ELR (cell line): ENCODE measurements at places on chromosomes 4 and X.
A peak's percentile ranks its signal among the peaks of the same experiment; 100 is the strongest.

DNA sequence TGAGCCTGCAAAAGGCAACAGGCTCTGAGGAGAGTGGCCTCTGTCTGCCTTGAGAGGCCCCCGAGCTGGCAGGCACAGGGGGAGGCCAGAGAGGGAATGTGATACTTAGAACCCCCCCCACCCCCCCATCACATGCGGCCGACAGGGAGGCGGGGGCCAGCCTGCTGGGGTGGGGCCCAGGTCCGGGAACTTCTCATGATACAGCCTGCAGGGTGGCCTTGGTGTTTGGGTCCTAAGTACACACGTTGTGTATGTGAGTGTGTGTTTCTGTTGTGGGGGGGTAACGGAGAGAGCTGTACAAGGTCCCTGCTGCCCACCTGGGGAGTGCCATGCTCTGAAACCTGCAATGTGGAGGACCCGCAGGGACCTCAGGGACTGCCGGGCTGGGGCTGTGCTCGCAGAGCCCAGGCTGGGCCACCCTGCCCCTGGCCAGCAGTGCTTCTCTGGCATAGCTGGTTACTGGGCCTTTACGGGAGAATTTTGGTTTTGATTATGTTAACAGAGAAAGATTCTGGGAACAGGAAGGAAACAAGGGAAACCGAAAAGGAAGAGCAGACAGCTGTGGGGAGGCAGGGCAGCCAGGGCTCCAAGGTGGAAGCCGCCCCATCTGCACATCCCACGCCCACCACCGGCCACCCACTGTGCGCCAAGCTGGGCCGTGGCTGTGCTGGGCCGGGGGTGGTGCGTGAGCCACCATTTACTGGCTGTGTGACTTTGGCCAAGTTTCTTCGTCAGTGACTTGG, 19.9 kb downstream of the SH3BP2 start:
- peak; percentile 12 for DNase-seq

DNA sequence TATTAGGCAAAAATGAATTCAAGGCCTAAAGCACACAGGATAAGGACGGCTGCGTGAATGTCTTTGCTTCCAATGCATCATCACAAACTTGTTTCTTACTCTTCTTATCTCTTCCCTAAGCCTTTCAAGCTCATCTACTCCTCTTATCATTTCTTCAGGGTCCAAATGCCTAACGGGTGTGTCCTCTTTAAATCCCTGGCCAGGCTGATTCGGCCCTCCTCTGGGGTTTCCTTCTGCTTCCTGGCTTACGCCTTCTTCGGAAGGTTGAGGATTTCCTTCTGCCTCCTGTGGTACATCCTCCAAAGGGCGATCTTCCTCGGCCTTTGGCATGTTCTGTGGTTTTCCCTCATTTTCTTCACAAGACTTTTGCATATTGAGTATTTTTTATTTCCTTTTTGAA, 1.3 kb downstream of the TCEAL8 start:
- DNase-seq = peak; percentile 2

GRCh38 chrX:2751291-2751690, 549 bp upstream of the XG start:
- DNase-seq = no peak

GRCh38 chr4:6509587-6509986, 37.2 kb upstream of the PPP2R2C start:
- peak; percentile 4 for DNase-seq

DNA sequence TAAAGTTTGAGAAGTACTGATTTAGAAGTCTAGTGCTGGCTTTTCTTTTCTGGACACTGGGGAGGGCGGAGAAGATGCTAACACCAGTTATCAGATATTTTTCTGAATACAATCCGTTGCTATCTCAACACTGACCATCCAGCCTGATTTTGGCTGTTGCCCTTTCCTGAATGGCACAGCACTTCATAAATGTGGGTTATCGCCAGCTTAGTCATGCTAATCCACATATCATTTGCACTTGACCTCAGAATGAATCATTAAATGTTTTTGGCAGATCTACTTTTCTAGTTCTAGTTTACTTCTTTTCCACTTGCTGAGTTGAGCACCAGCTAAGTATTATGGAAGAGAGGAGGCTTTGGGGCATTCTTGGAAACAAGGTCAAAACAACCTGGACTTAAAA, 60.8 kb upstream of the ESX1 start:
- DNase-seq = peak; percentile 82

DNA sequence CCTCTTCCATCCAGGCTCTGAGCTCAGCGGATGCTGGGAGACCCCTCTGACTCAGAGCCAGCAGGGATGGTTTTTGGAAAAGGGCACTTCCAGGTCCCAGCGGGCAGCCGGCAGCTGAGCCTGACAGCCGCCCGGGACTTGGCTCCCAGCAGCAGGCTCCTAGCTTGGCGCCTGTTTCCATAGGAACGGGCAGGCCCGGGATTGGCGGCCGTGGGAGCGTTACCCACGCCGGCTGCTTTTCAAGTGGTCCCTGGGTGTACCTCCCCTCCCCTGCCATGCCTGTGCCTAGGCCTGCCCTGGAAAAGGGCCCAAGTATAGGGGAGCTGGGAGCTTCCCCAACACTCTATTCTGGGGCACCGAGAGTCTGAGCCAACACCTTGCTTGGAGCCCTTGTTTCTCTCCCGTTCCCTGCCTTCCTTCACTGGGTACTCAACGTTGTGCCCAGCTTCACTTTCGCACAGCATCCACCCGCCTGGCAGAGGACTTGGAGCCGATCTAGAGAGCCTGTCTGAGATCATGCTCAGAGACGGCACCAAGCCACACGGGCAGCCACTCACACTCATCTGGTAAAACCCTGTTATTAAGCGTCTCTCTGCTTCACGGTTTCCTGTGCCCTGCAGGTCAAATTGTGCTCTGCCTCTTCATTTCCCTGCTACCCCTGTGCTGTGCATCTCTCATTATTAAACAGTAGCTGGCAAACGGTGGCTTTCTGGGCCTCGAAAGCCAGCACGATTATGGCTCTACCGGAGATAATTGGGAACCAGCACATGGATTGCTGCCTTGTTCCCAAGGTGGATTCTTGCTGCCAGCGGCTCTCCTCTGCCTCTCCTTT, 521.5 kb downstream of the BCOR start:
- no peak for DNase-seq

- DNase-seq = no peak
These were observed 107.6 kb upstream of the C1QTNF7 start for GRCh38 chr4:15320121-15320678.

- DNase-seq = no peak
These were observed 34.9 kb upstream of the ASB12 start for GRCh38 chrX:64265265-64265664.

DNA sequence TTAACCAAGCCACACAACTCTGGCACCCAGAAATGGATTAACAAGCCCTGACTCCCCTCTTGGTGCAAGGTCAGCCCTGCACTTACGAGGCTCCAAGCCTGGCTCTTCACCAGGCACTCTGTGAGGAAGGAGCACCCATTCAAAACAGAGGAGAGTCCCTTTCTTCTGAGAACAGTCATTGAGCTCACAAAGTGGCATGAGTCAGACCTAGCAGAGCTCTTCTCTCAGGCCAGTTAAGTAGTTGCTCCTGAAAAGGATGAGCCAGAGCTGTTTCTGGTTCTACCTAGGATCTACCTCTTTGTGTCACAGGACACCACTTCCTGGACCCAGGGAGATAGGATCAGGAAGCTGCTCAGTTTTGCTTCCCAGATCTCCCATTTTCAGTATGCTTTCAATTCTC, 48.2 kb downstream of the EVC2 start:
- peak; percentile 57 for DNase-seq

- no peak for DNase-seq
These were observed 479.5 kb upstream of the FAM47C start for GRCh38 chrX:36528661-36529060.

GRCh38 chrX:34874763-34875162, 67.8 kb upstream of the FAM47B start:
- DNase-seq = no peak

- peak; percentile 56 for DNase-seq
These were observed 34.3 kb downstream of the ZNF330 start for GRCh38 chr4:141255016-141255415.

DNA sequence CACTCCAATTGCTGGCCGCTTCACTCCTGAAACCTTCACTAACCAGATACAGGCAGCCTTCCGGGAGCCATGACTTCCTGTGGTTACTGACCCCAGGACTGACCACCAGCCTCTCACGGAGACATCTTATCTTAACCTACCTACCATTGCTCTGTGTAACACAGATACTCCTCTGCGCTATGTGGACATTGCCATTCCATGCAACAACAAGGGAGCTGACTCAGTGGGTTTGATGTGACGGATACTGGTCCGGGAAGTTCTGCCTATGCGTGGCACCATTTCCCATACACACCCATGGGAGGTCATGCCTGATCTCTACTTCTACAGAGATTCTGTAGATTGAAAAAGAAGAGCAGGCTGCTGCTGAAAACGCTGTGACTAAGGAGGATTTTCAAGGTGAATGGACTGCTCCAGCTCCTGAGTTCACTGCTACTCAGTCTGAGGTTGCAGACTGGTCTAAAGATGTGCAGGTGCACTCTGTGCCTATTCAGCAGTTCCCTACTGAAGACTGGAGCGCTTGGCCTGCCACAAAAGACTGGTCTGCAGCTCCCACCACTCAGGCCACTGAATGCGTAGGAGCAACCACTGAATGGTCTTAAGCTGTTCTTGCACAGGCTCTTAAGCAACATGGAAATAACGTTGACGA, 35.8 kb upstream of the PRDM8 start:
- DNase-seq = no peak

DNA sequence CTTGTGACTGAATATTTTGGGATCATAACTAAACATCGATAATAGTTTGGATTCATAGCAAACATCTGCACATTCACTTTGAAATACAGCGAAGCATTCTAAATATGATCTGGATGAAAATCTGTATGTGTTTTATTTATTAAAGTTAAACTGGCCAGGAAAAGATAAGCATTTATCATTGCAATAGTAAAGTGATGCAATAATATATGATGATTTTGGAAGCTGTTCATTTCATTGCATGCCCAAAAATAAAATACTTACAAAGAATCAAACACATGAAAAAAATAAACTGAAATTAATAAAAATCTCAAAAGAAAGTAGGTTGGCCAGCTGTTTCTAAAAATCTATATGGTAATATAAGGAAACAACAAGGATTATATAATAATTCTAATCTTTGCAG, 1.9 kb downstream of the PRDM5 start:
- no peak for DNase-seq

GRCh38 chr4:163493643-163494359, 689 bp upstream of the TMA16 start:
- no peak for DNase-seq

GRCh38 chrX:19846995-19847790, 40.2 kb downstream of the SH3KBP1 start:
- peak; percentile 85 for DNase-seq

GRCh38 chrX:44795945-44796450, 47.8 kb upstream of the DUSP21 start:
- no peak for DNase-seq

- no peak for DNase-seq
These were observed 45.0 kb upstream of the IL13RA1 start for GRCh38 chrX:118682258-118683014.

DNA sequence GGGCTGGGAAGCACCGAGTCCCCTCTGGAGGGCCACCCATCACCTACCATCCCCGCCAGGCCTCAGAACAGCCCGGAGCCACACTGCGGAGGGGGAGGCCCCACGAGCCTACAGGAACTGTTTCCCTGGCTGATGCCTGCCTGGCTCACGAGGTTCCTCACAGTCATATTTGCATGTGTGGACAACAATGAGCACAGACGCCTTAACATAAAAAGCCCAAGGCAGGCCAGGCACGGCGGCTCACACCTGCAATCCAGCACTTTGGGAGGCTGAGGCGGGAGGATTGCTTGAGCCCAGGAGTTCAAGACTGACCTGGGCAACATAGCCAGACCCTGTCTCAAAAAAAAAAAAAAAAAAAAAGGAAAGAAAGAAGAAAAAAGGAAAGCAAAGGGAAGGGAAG, 125.9 kb downstream of the FAM53A start:
- no peak for DNase-seq
